ENCODE measurements at places on chromosomes 6 and 20.

DNA sequence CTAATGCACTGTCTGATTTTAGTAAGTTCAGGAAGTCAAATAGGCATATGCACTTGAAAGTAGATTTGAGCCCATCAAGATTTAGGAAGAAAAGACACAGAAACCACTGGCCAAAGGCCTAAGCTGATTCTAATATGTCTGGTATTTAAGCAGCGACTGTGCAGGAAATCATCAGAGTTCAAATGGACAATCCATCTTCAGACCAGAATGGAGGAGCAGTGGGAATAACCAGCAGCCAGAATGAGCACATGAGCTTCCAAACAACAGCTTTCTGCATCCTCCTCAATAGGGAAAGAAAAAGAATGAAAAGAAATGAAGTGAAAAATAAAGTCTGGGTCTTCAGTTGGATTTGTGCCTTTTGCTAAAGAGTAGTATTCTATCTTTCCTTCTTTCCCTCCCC lies 50.6 kb downstream of the SOD2 start:
- DNase-seq = no peak

- DNase-seq = peak; percentile 45
Measured at GRCh38 chr20:49399329-49399728, 83.1 kb downstream of the KCNB1 start.

GRCh38 chr6:16950302-16950701 lies 151.5 kb upstream of the STMND1 start:
- DNase-seq = no peak

DNA sequence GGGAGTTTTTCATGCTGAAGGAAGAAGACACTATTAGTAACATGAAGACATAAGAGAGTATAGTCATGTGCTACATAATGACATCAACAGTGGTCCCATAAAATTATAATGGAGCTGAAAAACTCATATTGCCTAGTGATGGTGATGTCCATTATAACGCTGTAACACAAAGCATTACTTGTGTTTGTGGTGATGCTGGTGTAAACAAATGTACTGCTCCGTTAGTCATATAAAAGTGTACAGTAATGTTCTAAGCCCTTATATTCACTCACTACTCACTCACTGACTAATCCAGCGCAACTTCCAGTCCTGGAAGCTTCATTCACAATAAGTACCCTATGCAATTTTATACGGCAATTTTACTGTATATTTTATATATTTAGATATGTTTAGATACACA lies 26.8 kb upstream of the ASF1A start:
- no peak for DNase-seq

GRCh38 chr6:22108199-22108598 lies 188.6 kb downstream of the PRL start:
- no peak for DNase-seq

DNA sequence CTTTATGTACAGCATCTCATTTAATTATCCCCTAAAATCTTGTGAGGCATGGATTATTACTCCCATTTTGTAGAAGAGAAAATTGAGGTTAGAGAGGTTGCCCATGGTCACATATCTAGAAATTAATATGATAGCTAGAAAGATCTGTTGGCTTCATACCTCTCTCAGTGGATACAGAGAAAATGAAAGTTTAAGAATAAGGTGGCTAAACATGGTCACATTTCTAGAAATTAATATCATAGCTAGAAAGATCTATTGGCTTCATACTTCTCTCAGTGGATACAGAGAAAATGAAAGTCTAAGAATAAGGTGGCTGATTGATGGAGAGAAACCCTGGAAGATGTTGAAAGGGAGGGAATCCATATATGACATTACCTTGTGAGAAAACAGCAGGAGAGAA lies 260.7 kb upstream of the MAN1A1 start:
- DNase-seq = no peak

DNA sequence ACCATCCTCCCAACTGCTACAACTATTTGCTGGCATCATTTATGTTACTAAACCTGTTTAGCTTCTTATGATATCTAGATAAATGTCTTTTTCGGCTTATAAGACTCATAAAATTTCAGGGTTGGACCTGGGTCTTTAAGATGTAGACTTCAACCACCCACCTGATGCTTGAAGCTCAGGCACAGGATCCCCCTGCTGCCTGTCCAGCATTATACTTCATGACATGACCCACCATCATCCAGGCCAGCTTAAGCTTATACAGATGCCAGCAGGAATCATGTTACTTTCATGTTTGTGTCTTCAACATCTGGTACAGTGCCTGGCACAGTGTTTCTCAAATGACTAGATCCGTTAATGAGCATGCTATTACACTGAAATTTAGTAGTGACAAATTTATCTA lies 47.4 kb downstream of the SLC17A5 start:
- no peak for DNase-seq

- peak; percentile 10 for DNase-seq
Measured at GRCh38 chr6:100382031-100382430, 82.7 kb downstream of the SIM1 start.

DNA sequence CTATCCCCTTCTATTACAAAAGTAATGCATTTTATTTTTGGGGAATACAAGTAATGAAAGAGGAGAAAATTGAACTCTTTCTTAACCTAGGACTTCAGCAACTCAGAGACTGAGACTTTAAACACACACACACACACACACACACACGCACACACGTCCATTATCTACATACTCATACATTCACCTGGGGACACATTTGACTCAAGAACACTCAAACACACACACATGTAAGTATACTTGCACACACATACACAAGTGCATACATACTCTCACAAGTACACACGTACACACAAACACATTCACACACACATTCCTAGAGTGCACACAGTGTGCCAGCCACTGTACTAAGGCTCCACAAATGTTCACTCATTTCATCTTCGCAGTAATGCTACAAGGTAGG lies 2.1 kb upstream of the R3HDML start:
- DNase-seq = no peak

GRCh38 chr6:141443668-141444289 lies 688.9 kb upstream of the GJE1 start:
- peak; percentile 48 for DNase-seq

GRCh38 chr6:109793792-109794191 lies 102.7 kb downstream of the FIG4 start:
- DNase-seq = peak; percentile 93

- peak; percentile 42 for DNase-seq
Measured at GRCh38 chr6:109308018-109308492, 74.2 kb downstream of the CD164 start.

DNA sequence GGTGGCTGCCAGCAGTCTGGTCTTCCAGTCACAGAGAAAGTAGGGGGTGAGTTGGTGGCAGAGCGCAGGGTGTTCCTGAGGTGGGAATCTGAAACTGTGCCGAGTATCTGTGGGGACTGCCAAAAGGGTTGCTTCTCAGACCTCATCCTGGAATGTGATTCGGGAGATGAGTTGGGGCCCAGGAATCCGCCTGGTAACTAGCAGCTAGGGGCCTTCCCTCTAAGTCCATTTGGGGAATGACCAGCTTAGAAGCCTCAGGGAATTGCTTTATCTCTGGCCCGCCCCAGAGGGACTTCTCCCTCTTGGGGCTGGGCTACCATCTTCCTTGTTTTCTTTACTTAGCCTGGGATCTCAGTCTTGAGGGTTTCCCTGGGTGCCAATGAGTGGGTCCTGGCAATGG lies 49.6 kb downstream of the MOCS1 start:
- DNase-seq = peak; percentile 42

- no peak for DNase-seq
Measured at GRCh38 chr6:144390886-144391285, 105.8 kb downstream of the UTRN start.

- DNase-seq = no peak
Measured at GRCh38 chr20:19330038-19330437, 117.6 kb downstream of the SLC24A3 start.

GRCh38 chr6:4225161-4225872 lies 89.9 kb upstream of the ECI2 start:
- DNase-seq = peak; percentile 6

DNA sequence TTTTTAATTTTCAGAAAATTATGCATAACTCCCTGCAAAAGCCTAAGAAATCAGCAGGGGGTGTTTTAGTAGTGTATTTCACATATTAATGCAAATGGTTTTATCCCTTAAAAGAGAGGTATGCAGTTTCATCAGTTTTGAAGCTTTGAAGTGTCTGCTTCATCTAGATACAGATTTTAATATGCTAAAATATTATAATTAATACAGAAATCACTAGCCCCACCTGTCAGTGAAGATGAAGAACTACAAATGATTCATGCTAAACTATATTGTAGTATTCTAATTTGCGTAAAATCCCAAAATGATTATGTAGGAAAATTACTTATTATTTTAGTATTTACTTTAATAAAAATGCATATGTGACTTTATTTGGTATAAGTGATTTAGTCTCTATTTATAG lies 2.9 kb upstream of the TFB1M start:
- DNase-seq = peak; percentile 70

DNA sequence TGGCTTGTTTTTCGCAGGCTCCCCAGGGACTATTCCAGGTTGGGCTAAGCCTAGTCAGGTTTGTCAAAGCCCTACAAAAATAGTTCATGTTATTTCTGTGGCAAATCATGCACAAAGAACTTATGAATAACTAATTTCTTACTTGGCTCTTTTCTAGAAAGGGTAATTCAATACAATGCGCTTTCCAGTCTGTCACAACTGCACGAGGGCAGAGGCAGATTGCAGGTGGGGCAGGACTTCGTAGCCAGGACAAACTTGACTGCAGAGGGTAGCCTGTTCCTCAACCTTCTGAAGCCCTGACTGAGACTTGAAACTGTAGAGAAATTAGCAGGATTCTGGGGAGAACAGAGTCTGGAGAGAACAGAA lies 253.5 kb downstream of the QKI start:
- DNase-seq = no peak

DNA sequence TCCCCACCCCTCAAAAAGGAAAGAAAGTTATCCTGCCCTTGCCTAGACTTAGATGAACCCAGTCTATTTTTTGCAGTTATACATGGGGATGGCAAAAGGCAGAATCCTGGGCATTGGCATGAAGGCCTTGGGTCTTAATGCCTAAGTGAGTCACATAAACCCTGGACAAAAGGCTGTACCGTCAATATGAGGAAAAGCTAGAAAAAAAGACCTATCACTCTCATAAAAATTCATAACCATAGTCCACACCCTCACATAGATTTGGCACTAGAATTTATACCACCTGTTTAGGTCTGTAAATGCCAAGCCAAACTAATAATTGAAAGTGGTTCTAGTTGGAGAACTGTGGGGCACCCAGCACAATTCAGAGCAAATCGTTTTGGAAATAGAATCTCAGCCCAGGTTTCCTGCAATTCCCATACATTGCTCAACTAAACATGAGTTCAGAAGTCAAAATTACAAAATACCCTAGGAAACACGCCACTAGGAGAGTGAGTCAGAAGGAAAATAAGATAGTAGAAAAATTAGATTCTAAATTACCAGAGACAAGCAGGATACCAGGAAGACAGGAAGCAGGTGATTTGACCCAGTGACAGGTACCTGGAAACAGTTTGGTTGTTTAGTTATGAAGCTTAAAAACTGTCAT lies 70.4 kb upstream of the FUCA2 start:
- peak; percentile 78 for DNase-seq

GRCh38 chr20:62411479-62412193 lies 4.6 kb upstream of the CABLES2 start:
- no peak for DNase-seq

GRCh38 chr20:47490795-47491194 lies 10.9 kb upstream of the NCOA3 start:
- no peak for DNase-seq

- DNase-seq = no peak
Measured at GRCh38 chr20:57650756-57651483, 30.7 kb upstream of the ZBP1 start.

DNA sequence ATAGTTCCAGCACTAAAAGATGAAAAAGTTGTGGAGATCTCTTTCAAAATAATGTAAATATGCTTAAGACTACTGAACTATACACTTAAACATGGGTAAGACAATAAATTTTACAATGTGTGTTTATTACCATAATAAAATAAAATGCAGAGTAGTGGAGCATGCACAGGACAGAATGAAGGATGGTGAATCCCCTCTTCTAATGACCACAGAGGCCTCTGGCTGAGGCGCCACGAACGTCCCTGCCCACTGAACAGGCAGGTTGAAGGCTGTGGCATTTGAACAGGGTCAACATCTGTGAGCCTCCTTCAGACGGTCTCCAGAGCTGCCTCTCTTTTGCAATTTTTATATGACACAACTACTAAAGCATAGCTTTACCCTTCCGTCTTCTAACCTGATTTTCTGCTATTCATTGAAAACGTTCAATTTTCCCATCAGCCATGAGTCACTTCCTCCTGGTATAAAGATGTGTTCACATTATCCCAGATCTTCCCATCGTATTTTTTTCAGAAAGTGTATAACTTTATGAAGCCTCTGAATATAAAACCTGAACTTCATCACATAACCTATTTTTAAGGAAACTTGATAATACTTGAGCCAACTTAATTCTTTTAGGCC lies 37.8 kb downstream of the ADGRF4 start:
- DNase-seq = no peak

GRCh38 chr6:112695001-112695400 lies 347.9 kb downstream of the RFPL4B start:
- no peak for DNase-seq

DNA sequence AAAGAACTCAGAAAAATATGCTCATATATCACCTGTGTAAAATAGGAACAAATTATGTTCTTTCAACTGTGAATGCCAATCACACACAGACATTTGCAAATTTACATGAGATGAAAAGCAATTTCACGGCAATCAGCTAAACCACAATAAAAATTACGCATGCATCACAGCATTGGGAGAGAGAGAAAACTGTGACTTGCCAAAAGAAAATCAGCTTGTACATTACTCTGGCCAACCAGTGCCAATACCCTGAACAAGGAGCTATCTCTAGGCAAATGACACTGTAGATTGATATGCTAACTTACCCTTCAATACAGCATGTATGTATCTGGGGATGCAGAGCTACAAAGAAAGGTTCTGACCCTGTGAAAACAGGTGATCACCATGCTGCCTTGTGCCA lies 515.6 kb downstream of the EYS start:
- no peak for DNase-seq

- DNase-seq = no peak
Measured at GRCh38 chr20:36775826-36776225, 2.3 kb upstream of the DSN1 start.

GRCh38 chr20:19466206-19466928 lies 253.9 kb downstream of the SLC24A3 start:
- no peak for DNase-seq

GRCh38 chr20:23624324-23624691 lies 13.4 kb downstream of the CST3 start:
- peak; percentile 24 for DNase-seq

GRCh38 chr6:58198301-58198700 lies 880.9 kb downstream of the PRIM2 start:
- DNase-seq = peak; percentile 68

- no peak for DNase-seq
Measured at GRCh38 chr6:108694816-108695215, 134.1 kb downstream of the FOXO3 start.

Measured in adipocyte (in vitro differentiated cells).